ENCODE measurements at places on chromosomes 5 and 9.

DNA sequence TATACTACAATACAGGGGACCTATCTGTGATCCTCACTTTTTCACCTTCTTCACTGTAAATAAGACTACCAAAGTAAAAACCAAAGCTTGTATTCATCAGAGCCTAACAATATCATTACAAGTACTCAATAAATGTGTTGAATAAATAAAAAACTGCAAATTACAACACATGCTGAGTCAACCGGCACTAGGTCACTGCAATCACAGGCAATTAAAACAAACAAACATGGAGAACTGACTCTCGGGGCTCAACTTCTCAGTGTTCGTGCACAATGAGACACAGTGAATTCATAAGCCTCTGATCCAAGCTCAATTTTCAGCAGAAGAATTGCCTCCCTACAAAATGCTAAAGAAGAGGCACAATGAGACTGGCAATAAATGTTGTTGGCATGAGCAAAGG, 69.2 kb downstream of the CDK5RAP2 start:
- no peak for DNase-seq

DNA sequence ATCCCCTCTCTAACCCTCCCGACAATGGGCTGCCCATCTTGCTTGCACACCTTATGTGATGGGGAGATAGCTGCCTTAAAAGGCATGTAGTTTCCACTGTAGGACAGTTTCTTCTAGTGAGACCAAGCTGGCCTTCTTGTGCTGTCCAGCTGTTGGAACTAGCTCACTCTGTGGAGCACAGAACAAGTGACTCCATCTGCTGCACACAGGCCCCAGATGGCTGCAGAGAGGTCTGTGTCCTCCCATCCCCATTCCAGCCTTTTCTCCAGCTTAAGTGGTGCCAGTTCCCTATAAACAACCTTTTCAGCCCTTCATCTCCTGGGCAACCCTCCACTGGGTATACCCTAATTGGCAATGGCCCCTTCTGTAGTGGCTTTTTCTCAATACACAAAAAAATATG, 18.7 kb upstream of the PSD2 start:
- no peak for DNase-seq

GRCh38 chr5:52013523-52013922, 630.3 kb downstream of the ISL1 start:
- DNase-seq, result no peak

GRCh38 chr5:88256872-88257271, 11.8 kb downstream of the TMEM161B start:
- no peak for DNase-seq

- DNase-seq, result no peak
Observed at GRCh38 chr9:93172666-93173364, 11.1 kb upstream of the WNK2 start.

DNA sequence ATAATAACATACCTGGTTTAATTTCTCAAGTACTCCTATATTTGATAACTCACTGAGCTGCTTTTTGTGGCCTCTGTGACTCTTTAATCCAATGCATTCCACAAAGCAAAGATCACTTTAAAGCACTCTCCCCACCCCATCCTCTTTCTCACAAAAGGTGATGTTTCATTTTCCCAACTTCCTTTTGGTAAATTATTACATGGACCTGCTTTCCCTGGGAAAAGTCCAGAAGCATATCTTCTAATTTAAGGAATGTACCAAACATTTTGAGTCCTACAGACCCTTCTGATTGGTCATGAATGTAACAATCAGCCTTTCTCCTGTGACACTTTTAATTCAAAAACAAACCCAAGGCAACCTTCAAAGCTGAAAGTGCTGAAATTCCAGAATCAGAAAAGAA, 71.1 kb downstream of the MLLT3 start:
- DNase-seq, result no peak

- no peak for DNase-seq
Observed at GRCh38 chr9:81069038-81069795, 620.1 kb downstream of the TLE1 start.

GRCh38 chr5:22650511-22650910, 202.6 kb downstream of the CDH12 start:
- no peak for DNase-seq

DNA sequence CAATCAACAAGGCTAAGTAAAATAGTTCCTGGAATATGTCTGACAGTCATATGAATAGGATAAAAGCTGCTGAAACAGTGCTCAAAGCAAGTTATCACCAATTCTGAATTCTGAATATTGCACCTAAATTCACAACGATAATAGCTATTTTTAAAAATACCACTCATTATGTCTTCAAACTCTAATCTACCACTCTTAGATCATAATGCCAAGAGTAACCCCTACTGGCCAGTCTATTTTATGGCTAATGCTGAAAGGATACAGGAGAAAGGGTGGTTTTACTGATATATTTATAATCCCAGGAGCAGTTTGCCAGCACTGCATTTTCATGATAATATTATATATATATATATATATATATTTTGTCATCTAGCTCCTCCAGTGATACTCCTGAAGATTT, 232.8 kb downstream of the PDE4D start:
- no peak for DNase-seq

GRCh38 chr9:108885643-108886348, 23.7 kb downstream of the ACTL7A start:
- peak; percentile 14 for DNase-seq

DNA sequence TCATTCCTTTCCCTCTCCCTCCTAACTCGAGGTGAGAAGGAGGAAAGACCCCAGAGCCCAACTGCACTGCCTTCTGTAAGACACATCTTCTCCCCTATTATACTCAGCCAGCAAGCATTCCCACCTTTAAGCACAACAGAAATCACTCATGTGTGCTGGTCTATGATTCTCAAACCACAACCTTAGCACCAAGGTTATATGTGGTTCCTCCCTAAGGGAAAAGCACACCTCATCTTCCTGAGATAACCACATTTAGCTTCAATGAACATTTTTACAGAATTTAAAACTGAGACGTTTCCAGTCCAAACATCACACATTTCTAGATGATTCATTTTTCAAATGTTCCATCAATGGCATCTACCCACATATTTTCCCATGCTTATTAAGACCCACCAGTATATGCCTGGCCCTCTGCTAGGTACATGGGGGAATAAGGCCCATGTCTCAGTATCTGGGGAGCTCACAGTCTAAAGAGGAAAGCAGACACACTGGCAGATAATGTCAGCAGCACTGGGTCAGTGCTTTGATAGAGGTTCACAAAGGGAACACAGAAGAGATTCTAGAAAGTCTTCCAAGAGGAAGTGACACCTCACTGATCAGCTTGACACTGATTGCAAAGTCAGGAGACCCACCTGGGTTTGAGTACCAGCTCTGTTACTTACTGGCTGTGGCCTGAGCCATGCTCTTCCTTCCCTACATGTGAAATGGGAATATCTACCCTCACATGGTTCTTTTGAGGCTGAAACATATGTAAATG, 245.4 kb downstream of the DENND1A start:
- no peak for DNase-seq

- no peak for DNase-seq
Observed at GRCh38 chr5:87390576-87391199, 22.0 kb downstream of the CCNH start.

- DNase-seq, result no peak
Observed at GRCh38 chr5:142837081-142837725, 67.0 kb downstream of the ARHGAP26 start.

GRCh38 chr5:141636413-141637122, at the start of the genes HDAC3 and RELL2:
TSS of gene HDAC3 (minus strand) at chr5:141636849. CDS start at chr5:141636790, 59 bp downstream.
TSS of gene RELL2 (plus strand) at chr5:141636997. CDS start at chr5:141638226, 1,229 bp downstream.
- peak; percentile 95 for DNase-seq

GRCh38 chr9:87479801-87480201, 17.9 kb upstream of the DAPK1 start:
- no peak for DNase-seq

Measured in activated CD4-positive, alpha-beta T cell treated with anti-CD3 and anti-CD28 coated beads for 24 hours (primary cell).